ENCODE measurements at places on chromosomes 1 and 21.

DNA sequence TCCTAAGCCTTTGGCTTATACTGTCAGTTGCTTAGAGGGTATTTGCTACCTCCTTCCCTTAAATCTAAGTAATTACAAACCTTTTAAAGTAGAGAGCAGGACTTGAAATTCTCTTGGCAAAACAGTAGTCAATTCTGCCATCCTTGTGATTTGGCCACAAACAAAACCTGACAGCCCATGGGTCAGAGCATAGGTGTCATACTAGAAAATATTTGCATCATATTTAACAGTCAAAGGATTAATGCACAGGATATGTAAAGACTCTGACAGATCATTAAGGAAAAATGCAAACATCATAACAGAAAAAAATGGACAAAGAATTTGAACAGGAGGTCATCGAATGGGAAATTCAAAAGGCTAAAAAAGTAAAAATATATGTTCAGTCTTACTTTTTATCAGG, 50.5 kb downstream of the ZFYVE9 start:
- no peak for DNase-seq

DNA sequence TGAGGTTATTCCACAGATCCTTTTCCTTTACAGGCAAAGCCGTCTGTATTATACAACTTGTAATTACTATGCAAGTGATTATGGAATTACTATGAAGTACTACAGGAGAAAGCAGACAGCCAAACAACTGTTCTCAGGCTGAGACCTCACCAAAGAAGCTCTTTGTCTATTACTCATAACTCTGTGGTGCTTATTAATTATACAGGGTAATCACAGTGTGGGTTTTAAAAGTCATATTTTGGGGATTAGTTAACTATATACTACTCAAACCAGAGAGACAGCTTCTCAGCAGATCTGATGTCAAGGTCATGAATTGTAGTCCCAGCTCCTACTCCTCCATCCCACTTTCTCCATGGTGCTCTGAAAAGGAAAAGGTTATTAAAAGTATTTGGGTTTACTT, 49.6 kb downstream of the CTTNBP2NL start:
- DNase-seq: no peak

GRCh38 chr1:209609791-209610630, 26.5 kb downstream of the CAMK1G start:
- no peak for DNase-seq

DNA sequence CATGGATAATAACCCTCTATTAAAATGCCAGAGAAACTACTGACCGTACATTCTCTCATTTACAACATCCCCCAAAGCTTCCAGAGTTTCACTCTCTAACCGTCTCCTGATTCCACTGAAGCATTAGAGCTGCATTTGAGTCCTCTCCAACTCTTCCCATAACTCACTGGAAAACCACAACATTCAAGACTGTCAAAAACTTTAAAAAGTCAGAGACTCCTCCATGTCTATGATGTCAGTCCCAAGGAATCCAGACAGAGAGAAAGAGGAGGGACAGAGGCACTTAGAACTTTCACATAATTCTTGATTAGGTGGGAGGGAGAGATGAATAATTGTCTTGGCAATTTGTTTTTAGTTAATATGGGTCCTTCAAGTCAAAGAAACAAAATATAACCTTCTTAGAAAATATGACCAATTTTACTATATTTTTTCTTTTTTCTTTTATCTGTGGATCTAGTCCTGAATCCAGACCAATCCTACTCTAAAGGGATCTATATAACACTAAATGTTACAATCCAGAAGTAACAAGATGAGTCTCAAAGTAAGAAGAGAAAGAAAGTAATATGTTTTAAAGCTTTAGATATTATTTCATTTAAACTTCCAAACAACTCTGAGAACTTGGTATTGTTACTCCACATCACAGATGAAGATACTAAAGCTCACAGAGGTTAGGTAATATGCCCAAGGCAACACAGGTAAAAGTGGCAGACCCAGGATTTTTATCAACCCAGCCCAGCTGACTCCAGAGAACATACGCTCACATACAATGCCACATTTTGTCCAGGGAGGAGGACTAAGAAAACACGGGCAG, 23.8 kb downstream of the OTUD7B start:
- no peak for DNase-seq

DNA sequence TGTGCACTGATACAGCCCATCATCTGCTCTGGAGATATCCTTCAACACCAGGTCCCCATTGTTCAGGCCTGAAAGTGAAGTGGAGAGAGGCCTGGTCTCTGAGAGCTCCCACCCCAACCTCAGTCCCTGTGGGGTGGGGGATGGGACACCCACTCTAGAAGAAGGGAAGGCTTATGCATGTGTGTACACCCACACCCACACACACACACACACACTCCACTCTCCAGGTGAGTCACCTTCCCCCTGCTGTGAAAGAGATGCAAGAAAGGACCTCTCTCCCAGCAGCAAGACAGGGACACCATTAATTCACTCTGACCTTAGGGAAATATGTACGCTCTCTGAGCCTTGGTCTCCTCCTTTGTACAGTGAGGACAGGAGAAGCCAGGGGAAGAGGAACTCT, 5.9 kb downstream of the VSIG8 start:
- no peak for DNase-seq

GRCh38 chr1:229342656-229343569, at the start of gene CCSAP:
Gene CCSAP, minus strand, starts transcription at chr1:229343047. Its CDS starts 582 bp downstream, at chr1:229342465.
- peak; percentile 13 for DNase-seq

GRCh38 chr1:53278298-53278725, 40.0 kb upstream of the MAGOH start:
- peak; percentile 53 for DNase-seq

DNA sequence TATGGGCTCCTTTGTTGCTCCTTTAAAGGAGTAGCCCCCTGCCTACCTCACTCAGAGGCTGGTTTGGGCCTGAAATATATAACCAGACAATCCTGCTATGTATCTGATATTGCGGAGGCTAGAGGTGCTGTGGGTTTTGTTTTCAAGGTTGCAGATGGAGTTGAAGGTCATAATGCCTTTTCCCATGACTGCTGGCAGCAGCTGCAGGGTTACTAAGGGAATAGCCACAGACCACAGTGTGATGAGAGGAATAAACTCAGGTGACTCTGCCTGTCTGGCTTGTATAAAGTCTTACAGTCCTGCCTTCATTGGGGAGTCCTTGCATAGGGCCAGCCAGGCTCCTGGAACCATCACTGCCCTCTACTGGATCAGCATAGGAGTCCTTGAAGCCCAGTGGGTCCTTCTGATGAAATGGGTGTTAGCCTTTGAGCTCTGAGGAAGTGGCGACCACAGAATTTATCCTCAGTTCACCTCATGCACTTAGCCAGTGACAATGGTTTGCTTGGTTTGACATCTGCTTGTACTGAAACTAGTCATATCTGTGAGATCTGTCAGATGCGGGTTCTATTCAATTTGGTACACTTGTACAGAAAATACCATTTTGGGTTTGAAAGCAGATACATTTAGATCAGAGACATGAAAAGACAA, 174.4 kb upstream of the HMCN1 start:
- no peak for DNase-seq

DNA sequence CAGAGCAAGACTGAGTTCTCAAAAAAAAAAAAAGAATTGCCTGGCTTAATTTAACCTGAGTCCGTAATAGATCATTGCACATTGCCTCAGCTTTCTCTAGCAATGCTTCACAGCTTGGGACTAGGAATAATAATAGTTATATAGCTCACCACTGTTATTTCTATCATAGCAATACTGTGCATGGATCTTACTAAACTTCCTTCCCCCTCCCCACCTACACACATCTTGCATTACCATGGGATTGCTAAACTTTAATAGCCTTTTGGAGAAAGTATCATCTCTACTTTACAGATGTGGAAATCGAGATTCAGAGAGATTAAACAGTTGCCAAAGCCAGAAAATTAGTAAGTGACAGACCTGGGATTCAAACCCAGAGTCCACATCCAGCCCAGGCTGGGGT, 99.4 kb downstream of the ATP5PO start:
- no peak for DNase-seq

GRCh38 chr1:205504311-205505075, at the start of gene CDK18:
Gene CDK18, plus strand, starts transcription at chr1:205504669. Its CDS starts 18,499 bp downstream, at chr1:205523168.
- DNase-seq: no peak

DNA sequence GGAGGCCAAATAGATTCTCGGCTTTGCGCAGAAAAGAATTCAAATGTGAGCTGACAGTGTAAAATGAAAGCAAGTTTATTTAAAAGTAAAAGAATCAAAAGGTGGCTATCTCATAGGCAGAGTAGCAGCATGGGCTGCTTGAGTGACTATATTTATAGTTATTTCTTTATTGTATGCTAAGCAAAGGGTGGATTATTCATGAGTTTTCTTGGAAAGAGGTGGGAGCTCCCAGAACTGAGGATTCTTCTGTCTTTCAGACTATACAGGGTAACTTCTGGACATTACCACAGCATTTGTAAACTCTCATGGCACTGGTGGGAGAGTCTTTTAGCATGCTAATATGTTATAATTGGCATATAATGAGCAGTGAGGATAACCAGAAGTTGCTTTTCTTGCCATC, 659.9 kb downstream of the RWDD3 start:
- no peak for DNase-seq

DNA sequence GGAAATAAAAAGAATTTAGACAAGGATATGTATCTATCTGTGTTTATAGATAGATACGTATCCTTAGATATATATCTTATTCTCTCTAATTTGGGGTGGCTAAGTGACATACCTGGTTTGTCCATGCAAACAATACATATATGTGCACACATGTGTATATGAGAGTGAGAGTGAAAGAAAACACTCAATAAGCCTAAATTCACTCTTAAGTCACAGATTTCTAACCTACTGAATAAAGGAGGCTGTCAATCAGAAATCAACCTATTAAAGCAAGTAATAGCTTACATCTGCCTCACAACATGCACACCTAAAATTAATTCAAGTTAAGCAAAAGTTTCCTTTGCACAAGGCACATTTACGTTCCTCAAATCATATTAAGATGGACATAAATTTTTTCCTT, 106.9 kb upstream of the LBR start:
- no peak for DNase-seq

- DNase-seq: no peak
Observed at GRCh38 chr1:205954819-205955404, 11.7 kb upstream of the SLC26A9 start.

GRCh38 chr1:169340882-169341281, 26.7 kb downstream of the NME7 start:
- DNase-seq: no peak

GRCh38 chr1:12507631-12508030, 110.4 kb downstream of the DHRS3 start:
- no peak for DNase-seq

DNA sequence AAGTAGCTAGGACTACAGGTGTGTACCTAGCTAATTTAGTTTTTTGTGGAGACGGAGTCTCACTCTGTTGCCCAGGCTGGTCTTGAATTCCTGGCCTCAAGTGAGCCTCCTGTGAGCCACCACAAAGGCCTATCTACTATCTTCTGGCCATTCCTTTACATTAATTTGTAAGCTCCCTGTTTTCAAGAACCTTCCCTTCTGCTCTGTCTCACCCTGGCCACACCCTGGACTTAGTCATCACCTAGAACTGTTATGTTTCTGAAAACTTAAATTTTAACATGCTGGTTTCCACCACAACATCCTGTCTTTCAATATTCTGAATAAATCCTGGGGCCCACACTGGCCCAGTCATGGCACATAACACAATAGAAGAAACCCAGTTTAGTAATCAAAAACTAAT, 4.9 kb upstream of the B4GALT3 start:
- DNase-seq: peak; percentile 68

- no peak for DNase-seq
Observed at GRCh38 chr1:17356387-17357026, 15.5 kb upstream of the PADI6 start.

GRCh38 chr1:118558933-118559332, 373.9 kb upstream of the SPAG17 start:
- DNase-seq: no peak

- no peak for DNase-seq
Observed at GRCh38 chr1:91885213-91885715, 687 bp downstream of the TGFBR3 start.

DNA sequence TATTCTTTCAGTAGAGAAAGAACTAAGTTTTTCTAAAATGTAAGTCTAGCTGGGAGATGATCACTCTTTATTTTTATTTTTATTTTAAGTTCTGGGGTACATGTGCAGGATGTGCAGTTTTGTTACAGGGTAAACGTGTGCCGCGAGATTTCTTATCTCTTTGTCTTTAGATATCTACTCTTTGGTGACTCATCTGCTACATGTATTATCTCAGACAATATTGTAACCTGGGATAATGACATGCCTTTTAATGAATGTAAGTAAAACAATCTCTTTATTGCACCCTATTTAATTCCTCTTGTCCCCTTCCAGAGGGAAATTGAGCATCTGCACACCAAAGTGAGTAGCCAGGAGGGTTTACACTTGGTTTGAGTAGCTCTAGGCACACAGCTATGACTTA, 9.4 kb downstream of the CR2 start:
- no peak for DNase-seq

- DNase-seq: no peak
Observed at GRCh38 chr1:154864189-154864975, 5.7 kb downstream of the KCNN3 start.

DNA sequence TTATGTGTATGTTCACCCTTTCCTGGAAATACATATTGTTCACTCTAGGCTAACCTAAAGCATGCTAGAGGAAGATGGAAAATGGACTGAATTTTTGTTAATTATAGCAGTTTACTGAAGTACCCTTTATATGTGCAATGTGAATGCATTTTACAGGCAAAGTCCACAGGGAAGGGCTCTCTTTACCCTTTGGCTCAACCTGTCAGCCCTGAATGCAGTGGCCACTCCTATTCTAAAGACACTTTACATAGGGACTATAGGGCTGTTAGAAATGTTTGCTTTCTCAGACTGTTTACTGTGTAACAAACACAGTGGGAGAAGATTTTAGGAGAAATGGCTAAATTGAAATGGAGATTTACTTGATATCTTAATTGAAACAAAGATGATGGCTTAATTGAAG, 78.5 kb downstream of the BRINP2 start:
- DNase-seq: no peak

- no peak for DNase-seq
Observed at GRCh38 chr1:73909043-73909562, 288.9 kb downstream of the LRRIQ3 start.

Measured in activated CD4-positive, alpha-beta T cell treated with anti-CD3 and anti-CD28 coated beads, Interleukin-2, amount 50 U/mL, for 24 hours (primary cell).